ENCODE measurements at places on chromosomes 2 and 18. TPM values are rescaled to one million over a fixed set of nuclear protein-coding genes. Genes with fewer than 3 reads are reported as not detected.
A peak's percentile ranks its signal among the peaks of the same experiment; 100 is the strongest.

- no peak for DNase-seq
Measured at GRCh38 chr2:2837746-2838547, 506.9 kb upstream of the MYT1L start.

DNA sequence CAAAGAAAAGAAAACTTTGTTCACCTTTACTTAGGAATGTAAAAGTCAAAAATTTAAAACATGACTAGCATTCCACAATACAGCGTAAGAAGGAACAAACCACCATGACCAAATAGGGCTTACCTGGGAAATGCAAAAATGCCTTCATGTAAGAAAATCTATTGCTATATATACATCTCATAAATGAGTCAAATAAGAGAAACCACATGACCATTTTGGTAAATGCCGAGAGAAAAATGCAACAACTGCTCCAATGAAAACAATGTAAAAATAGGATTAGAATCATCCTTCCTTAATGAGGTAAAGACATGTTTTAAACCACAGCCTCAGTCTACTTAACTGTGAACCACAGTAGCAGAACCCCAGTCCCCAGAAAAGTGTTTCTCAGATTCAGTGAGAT, 49.4 kb downstream of the TGOLN2 start:
- DNase-seq: peak; percentile 68

GRCh38 chr2:28616396-28616999, 120.6 kb downstream of the PLB1 start:
- DNase-seq: peak; percentile 13

The LYG1 gene
- not detected for total RNA-seq

The ACOXL gene
- not detected for total RNA-seq

All from GM23248 (cell line).